ENCODE measurements at places on chromosomes 7 and 10.

GRCh38 chr7:99943641-99944496 is 14.4 kb upstream of the GJC3 start:
- peak; percentile 65 for DNase-seq

- no peak for DNase-seq
Measured at GRCh38 chr10:44618910-44619309, 234.0 kb upstream of the CXCL12 start.

GRCh38 chr10:9824631-9825071 is 1193.0 kb upstream of the CELF2 start:
- no peak for DNase-seq

DNA sequence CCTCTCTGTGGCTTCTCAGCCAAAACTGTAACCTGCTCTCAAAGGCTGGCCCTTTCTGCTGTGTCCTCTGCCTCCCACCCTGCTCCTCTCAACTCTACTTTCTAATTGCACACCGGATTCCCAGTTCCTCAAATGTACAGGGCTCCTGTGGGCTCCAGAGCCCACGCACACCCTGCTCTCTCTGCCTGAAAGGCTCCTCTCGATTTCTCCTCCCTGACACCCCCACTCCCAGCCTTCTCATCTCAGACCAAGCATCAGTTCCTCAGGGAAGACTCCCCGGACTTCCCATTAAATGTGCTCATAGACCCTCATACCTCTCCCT is 111.7 kb upstream of the STEAP1B start:
- DNase-seq, result no peak

DNA sequence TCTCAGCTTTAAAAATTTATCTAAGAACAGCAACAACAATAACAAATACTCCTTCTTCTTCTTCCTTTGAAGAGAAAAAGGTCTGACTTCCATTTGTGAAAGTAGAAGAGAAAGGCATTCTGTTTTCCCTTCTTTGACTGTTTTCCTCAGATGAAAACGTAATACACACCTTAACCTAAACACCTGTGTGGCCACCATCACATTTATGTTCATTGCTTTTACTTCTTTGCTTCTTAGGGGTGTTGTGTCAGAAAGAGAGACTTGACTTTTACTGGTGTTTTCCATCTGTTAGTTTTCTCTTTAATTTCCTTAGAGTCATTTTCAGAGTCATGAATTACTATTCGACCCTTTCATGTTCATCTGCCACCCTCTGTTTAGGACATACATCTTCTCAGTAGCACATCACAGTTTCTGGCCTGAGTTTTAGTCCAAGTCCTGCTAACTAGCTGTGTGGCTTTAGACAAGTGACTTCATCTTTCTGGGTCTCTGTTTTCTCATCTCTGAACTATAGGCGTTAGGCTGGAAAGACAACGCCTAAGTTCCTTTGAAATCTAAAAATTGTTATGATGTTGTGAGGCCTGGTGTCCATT is 283.8 kb downstream of the GATA3 start:
- DNase-seq, result no peak

DNA sequence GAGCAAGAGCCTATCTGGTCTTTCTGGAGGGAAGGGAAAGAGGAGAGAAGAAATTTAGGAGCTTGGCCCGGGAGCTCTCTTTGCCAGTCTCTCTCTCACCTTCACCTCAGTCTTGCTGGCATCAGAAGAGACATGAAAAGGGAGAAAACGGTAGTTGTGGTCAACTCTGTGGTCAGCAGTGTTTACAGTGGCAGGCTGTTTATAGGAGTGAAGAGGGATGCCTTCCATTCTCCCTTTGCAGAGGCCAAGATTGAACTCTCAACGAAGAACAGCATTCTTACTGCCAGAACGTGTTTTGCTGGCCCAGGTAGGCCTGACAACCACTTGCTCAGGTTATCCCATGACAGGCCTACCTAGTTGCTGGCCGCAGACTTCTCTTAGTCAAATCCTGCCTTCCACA is 133.3 kb downstream of the CCDC3 start:
- no peak for DNase-seq

GRCh38 chr7:78315119-78315518 is 516.5 kb downstream of the PHTF2 start:
- no peak for DNase-seq

DNA sequence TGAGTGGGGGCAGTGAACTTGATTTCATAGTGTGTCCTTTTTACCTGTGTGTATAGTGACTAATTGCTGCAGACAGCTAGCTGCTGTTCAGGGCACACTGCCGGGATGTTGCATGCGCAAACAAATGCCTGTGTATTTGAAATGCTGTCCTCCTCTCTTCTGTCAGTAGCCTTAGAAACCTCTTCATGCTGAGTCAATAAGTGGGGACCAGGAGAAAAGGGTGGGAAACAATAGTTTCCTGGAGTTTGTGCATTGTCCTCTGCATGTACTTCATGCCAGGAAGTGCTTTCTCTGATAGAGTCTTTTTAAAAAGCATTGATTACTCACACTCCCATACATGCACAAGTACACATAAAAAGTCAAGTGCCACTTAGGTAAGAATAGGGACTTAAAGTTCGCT is 1183.7 kb upstream of the CELF2 start:
- DNase-seq, result peak; percentile 3

GRCh38 chr10:119441921-119442757 is 100.4 kb downstream of the RGS10 start:
- no peak for DNase-seq

Measured in H7 (cell line).